ENCODE measurements at places on chromosomes 7 and 10.

GRCh38 chr10:73556855-73557254 is 34.3 kb downstream of the USP54 start:
- no peak for DNase-seq

DNA sequence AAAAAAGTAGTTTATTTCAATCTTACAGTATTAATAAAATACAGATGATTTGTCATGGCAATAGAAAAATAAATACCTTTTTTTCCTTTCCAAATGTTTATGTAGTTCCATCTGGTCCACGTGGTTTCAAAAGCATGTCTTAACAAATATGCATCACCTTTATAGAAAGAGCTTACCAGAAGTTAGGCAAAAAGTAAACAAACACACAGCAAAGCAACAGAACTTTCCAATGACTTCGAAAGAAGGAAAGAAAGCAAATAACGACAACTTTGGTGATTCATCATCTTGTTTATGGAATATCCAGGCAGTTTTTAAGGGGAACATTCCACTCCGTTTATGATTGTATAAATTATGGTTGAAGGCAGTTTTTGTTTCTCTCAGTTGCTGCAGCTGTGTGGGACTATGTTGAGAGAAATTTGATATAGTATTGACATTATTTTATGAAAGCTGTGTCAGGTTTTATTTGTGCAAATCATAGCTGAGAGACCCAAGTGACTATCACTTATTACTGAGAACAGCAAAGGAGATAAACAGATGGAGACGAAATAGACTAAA is 203.1 kb downstream of the CDC14C start:
- no peak for DNase-seq

GRCh38 chr7:114932991-114933390 is 11.1 kb downstream of the MDFIC start:
- DNase-seq, result no peak

- DNase-seq, result no peak
These were observed 97.4 kb downstream of the RAB18 start for GRCh38 chr10:27601503-27601902.

DNA sequence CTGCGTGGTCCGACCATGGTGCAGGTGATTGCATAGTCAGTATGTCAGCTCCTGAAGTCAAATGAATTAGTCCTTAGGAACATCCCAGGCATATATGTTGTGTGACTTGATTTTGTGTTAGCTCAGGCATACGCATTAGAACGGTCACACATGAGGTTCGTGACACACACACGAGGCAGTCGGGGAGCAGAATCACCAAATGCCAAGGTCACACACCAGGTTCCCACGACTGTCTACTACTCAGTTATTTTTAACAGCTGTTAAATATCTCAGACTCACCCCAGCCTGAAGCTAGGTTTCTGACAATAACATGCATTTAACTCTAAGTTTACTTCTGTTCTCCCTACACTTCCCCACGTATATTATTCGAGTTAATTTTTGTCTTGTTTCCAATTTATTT is 54.8 kb downstream of the DYNC2I1 start:
- DNase-seq, result no peak

DNA sequence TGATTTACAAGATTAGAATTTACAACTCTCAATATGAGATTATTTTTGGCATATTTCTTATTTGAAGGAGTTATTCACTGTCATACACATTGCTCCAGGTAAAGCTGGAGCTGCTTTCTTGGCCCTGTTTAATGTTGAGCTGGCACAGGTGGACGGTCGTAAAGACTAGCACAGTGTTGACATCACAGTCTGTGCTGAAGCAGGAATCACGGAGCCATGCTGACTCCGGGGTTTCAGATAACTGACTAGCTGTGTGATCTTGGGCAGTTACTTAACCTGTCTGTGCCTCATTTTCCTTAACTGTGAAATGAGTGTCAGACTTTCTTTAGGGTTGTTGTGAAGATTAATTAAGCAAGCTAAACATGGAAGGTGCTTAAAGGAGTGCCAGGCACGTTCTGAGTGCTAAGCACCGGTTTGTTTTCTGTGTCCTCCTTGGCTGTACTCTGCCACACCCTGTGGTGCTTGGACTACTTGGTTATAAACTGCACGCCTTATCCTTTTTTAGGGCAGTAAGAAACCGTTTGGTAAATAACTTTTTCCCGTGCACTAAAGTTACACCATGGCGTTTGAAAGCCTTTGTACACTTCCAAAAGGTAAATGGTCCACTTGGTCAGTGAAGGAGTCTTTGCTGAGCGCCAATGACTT is 47.7 kb downstream of the DYNC2I1 start:
- DNase-seq, result no peak

GRCh38 chr10:5640501-5640900 is 25.9 kb downstream of the ASB13 start:
- no peak for DNase-seq

DNA sequence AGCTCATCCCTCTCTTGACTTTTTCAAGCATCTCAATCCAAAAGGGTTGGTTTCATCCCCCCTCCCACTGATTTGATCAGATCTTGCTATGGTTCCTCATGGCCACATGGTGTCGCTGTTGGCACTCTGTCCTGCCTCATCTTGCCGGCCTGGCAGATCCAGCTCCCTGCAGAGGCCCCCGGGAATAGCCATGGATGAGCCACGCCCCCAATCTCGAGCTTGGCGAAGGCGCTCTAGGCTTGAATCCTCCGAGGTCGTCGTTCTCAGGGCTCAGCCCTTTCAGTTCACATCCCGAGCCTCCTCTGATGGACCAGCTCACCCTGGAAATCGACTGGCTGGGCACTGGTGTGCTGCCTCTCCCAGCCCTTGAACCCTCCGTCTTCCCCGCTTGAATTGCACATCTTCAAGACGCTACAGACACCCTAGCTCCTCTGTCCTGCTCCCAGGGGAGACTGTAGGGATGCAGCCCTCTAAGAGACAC is 628.7 kb downstream of the TYW1 start:
- peak; percentile 22 for DNase-seq

DNA sequence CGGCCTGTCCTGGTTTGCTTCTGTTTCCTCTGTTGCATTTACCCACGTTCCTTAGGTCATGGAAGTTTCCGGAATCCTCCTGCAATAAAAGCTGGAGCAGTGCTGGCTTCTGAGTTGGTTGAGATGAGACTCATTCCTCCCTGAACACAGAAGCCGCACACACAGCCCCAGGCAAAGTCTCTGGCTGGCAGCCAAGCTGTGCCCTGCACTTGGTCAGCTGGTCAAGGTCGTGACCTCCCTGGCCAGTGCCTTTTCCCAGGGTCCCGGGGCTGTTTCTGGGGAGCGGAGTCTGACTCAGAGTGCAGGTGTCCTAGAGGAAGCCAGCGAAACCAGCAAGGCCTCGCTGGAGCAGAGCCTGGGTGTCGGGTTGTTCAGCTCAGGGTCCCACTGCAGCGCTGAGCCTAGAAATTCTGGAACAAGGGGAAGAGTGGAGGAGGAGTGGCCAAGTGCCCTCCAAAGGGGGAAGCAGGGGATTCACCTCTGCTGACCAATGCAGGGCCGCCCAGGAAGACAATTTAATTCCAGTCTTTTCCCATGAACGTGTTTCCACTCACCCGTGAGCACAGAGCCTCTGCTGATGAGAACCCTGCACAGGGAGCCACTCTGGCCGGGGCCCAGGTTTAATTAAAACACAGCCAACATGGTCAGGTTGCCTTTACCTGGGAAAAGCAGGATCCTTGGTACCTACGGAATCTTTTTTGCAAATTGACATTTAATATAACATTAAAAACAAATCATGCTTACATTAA is 245.5 kb upstream of the PPP2R2D start:
- DNase-seq, result no peak

- DNase-seq, result peak; percentile 57
These were observed 127.8 kb upstream of the ZNF746 start for GRCh38 chr7:149625340-149625946.

- DNase-seq, result no peak
These were observed 78.7 kb upstream of the AGR3 start for GRCh38 chr7:16960337-16960965.

DNA sequence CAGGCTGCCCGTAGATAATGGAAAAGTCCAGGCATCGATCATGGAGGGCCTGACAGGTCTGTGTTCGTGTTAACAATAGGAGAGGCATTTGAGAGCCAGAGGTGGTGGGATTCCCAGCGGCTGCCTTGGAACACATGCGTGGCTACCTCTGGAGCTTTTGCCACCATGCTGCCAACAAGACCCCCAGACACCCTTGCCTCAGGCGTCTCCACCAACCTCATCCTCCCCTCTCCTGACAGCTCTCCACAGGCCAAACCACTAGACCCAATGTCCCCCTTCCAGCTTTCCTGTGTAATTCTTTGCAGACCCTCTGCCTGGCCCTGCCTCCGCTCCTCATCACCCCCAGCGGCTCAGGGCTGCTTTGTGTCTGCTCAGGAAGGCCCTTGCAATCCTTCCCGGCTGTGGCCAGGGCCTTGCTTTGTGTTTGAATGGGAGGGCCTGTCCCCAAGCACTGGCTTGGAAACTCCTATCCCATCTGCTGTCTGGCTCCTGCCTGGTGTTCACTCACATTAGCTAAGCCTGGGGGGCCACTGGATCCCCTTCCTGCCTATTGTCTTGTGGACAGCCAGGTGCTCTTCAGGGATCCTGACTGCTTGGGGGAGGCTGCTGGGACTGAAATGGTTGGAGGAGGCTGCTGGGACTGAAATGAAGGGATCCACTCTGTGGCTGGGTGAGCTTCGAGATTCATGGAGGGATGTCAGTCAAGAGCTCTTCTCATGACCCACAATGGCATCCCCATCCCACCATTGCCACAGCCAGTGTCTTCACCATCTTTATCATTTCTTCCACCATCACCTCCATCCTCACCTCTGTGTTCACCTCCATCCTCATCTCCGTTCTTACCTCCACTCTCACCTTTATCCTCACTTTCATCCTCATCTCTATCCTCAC is 60.8 kb upstream of the ELN start:
- no peak for DNase-seq

- peak; percentile 67 for DNase-seq
These were observed 33.8 kb upstream of the RBM20 start for GRCh38 chr10:110610308-110610774.

DNA sequence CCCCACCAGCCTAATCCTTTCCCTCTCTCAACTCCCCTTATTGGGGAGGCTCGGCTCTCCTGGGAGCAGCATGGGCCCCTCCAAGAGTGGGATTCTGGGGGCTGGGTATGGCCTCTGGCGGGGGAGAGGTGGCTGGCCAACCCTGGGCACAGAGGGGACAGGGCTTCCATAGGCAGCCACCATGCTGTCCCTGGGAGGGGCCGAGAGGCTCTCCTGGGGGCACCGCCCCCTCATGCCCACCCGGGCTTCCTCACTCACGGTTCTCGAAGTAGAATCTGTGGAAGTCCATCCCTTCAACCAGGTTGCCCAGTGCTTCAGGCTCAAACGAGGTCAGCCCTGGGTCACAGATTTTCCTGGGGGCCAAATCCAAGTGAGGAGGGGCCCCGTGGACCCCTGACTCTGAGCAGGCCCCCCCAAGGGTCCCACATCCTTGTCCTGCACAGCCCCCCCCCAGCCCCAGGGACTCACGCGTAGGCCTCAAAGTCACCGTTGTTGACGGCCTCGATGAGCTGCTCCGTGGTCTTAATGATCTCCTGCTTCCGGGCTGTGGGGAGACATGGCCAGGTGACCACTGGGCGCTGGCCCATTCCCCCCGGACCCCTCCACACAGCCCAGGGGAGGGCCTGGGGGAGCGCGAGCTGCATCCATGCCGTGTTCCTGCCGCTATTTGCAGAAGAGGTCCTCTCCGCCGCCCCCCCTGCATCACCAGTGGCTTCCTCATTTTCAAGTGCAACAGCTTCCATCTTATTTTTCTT is 19.8 kb downstream of the YKT6 start:
- DNase-seq, result no peak
